ENCODE measurements at places on chromosomes 12 and 14. TPM values are rescaled to one million over a fixed set of nuclear protein-coding genes. Genes with fewer than 3 reads are reported as not detected.

GALNT8 gene
- total RNA-seq: 0.55 TPM

STXBP6 gene
- 0.38 TPM for total RNA-seq

KHNYN gene
- total RNA-seq: 47.8 TPM

TAS2R30 gene
- total RNA-seq: 0.48 TPM

Measured in kidney epithelial cell (primary cell).